ENCODE measurements at places on chromosomes 12 and 14. TPM values are rescaled to one million over a fixed set of nuclear protein-coding genes. Genes with fewer than 3 reads are reported as not detected.

AMDHD1 gene
- 0.43 TPM for total RNA-seq

- no peak for DNase-seq
These were observed 43.9 kb upstream of the ASPG start for GRCh38 chr14:104041430-104042104.

- DNase-seq = peak; percentile 39
These were observed 68.5 kb downstream of the BHLHE41 start for GRCh38 chr12:26056335-26056734.

GRCh38 chr12:124994437-124994975, 1.1 kb downstream of the BRI3BP start:
- no peak for DNase-seq
